NCI-H2029 treated with DMSO at 0.1 percent for 48 hours (cell line): ENCODE measurements at places on chromosomes 1 and 21.
A peak's percentile ranks its signal among the peaks of the same experiment; 100 is the strongest.

GRCh38 chr1:158916085-158916484 is 15.3 kb upstream of the PYHIN1 start:
- DNase-seq: no peak

- DNase-seq: no peak
Measured at GRCh38 chr1:115558275-115558674, 83.5 kb upstream of the VANGL1 start.

GRCh38 chr1:52927212-52928014 is at the start of gene SCP2:
Gene SCP2 (plus strand): TSS chr1:52927276. CDS start chr1:52927397, 121 bp downstream.
- no peak for DNase-seq

DNA sequence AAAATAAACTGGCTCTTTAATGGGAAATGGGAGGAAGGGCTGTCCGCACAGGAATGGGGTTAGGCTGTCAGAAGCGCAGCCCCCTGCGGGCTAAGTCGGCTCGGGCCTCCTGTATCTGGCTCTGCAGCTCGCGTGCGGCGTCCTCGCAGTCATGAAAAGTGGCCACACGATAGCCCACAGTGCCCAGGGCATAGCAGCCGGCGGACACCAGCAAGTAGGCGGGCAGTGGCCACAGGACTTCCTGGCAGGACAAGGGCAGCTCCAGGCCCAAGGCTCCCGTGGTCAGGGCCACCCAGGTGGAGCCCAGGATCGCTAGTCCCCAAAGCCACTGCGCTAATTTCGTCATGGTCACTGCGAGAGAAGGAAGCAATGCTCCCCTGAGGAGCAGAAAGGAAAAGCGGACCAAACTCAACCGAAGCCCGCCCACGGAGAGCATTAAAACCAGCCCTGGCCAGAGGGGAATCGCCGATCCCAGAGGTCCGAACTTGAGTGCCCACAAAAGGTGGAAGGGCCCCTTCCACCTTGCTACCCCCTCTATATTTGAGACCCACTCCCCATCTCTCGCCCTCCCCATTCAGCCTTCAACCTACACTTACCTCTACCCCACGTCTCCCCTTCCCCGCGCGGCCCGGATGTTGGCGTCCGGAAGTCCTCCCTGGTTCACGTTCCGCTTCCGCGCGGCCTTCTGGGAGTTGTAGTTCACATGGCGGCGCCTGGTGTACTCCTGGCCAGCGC is at the start of gene DPM3:
DPM3 (minus strand) TSS at position 637 of the 735 bp plus-strand sequence; CDS start at position 346, 291 bp downstream.
- DNase-seq: peak; percentile 22

DNA sequence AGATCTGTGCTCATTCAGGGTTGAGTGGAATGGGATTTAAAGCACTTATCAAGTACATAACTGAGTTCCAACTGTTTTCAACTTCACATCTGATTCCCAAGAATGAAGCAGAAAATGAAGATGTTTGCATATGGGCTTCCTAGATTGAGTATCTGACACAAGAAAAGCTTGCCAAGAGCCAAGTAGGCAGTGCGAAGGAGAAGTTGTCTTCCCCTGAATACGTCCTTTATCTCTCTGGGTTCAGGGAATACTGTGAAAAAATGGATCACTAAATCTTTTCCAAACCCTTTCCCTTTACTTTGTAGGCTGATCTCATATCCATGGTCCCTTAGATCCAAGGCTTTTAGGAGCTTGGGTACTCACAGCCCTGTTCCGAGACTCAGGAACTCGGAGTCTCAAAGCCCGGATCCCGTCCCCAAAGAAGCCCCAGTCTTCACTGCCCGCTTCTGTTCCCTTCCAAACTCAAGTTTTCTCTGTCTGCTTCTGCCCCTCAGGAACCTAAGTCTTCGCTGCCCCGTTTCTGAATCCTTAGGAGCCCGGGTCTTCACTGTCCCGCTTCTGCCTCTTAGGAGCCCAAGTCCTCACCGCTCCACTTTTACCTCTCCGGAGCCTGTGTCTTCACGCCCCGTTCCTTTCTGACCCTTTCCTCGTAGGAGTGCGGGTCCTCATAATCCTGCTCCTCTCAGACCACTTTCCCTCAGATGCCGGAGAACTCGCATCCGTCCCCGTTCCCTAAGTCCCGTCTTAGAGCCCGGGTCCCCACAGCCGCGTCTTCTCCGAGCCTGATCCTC is 616 bp downstream of the TAF12 start:
- no peak for DNase-seq

DNA sequence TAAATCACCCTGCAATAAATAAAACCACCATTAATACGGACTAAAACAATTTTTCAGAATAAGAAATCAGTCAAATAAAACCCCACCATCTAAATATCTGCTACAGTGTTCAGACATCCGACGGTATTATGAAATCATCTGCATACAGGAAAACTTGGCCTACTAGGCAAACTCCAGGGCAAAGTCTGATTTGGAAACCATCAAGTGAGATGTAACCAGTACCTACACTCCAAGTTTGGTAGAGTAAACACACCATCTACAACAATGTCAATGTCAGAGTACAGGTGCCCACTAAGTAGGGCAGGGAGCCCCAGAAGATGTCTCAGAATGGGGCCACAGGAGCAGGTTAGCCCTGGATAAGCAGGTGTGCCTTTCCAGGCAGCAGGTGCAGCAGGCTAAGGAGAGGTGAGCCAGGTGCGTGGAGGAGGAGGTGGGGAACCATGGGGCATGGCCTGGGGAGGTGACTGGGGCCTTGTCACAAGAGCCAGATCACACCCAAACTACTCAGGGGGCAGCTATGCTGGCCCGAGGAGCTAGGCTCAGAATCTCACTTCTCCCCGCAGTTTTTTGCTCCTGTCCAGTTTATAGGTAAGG is 59.6 kb downstream of the CAPZB start:
- DNase-seq: no peak

GRCh38 chr1:98053471-98054366 is 132.9 kb upstream of the DPYD start:
- DNase-seq: no peak

DNA sequence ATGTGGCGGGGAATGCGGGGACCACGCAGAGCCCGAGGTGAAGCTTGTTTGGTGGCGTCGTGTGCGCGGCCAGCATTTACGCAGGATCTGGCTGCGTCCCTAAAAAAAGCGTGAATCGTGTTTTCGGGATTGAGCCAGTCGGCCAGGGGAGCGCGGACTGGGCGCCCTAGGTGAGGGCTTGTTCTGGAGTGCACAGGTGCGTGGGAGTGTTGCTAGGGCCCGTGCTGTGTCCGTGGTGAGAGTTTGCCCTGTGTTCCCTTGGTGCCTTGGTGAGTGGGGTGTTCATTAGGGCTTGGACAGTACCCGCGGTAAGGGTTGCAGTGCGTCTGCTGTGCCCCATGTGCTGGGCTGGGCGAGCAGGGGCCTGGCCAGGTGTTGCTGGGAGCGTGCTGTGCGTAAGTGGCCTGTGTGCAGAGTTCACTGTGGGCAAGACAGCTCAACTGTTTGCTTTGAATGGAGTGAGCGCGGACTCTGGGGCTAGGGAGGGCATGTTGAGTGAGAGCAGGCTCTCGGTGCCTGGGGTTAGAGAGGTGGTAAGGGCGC is 673 bp downstream of the CD46 start:
- no peak for DNase-seq

DNA sequence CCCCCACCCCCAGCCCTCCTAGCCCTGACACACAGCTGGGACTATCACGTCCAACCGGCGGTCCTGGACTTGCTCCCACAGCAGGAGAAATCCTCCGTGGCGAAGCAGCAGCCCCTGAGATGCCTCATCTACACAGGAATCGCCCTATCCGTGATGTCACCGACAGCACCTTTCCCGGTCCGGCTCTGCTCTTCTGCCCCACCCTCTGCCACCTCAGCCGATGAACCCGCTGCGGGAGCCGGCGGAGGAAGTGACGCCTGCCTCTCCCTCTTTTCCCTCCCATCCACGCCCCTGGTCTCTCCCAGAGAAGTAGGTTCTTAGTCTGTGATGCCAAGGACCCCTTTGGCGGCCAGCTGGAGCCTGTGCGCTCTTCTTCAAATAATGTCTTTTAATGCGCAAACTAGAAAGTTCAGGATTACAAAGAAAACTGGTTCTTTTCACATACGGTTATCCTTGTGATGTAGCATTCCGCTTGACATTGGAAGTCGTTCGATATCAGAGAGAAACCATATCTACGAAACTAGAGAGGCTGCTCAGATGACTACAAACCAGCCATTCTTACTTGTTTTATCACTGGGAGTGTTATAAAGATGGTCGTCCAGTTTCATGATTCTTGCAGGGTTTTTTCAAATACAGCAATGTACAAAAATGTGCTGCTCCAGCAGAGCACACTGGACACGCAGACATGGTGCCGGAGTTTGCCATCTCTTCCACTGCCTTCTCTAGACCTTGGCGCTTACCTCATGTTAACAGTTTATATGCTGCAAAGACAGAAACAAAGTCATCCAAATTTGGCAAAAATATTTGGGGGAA is 120.3 kb downstream of the PPIAL4G start:
- DNase-seq: no peak

- DNase-seq: no peak
Measured at GRCh38 chr1:160739098-160739511, at the start of gene SLAMF7. Gene SLAMF7 (plus strand): TSS chr1:160739247. CDS start chr1:160739302, 55 bp downstream.
